Jurkat, Clone E6-1 (cell line): ENCODE measurements at places on chromosomes 13 and 19.
A peak's percentile ranks its signal among the peaks of the same experiment; 100 is the strongest.

DNA sequence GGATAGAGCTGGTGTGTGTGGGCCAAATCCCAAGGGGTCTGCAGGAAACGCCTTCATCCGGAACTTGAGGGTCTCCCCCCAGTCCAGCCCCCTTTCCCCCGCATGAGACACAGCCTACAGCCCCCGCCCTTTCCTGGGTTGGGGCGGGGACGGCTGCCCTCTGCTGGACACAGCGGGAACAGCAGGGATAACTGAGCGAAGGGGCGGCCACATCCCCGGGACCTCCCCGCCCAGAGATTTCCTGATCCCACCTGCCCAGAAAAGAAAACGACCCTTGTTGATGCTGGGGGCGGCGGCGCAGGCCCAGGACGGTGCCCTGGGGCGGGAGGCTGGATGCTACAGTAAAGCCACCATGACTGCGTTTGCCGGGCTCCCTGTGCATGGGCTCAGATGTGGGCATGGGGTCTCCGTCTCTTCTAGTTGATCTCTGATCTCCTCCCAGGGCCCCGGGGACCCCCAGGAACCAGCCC lies 14.2 kb downstream of the ONECUT3 start:
- DNase-seq: peak; percentile 23

DNA sequence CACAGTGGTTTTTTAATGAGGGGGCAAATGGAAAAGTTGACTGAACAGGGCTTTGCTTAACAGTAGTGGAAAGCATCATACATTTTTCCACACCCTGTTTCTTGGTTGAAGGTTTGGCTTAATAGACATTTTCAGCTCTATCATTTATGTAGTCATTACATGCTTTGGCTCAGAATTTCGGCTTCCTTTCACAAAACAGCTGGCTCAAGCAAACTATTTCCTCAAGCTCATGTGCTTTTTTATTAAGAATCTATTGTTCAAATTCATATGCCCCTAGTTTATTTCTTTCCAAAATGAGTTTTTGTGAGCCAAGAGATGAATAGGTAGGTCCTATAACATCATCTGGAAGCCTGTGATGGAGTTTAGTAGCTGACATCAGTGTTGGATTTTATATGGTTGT lies 113.8 kb downstream of the SLITRK6 start:
- DNase-seq: no peak

DNA sequence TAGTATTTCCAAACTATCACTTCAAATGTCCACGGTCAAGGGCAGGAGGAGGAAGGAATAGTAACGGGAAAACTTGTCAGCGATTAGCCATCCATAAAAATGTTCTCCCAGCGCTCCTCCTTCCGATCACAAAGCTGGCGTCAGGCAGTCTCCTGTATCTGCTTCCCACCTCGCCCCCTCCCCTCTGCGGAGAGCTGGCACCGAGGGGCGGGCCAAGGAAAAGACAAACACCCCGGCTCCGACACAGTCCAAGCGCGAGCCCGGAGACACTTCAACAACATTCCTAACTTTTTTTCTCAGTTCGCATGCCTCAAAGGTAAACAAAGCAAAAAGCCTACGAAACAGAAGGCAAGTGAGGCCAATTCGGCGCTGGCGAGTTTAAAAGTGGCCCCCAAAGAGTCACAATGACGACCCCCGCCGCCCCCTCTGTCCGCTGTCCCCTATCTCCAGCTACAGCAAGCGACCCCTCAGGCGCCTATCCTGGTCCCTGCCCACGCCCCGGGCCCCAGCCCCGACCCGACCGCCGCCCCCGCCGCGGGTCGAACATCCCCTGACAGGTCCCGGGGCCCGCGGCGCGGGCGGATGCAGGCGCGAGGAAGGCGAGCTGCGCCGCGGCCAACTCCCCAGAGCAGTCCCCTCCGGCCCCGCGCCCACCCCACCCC lies 736 bp downstream of the SMAD9 start:
- no peak for DNase-seq

- no peak for DNase-seq
Observed at GRCh38 chr13:45410001-45410400, 8.2 kb downstream of the SLC25A30 start.

DNA sequence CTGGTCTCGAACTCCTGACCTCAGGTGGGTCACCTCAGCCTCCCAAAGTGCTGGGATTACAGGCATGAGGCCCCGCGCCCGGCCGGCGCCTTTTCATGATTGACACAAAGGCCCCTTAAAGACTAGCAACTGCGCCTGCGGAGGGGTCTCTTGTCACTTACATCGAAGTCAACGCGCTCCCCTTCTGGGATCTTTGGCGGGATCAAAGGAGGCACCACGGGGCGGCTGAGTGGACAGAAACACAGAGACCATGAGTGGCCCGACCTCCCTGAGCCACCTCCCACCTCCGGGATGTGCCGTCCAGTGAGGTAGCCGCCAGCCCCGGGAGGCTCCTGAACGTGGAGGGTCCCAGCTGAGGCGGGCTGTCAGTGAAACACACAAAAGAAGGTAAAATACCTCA lies 7.3 kb downstream of the TNNT1 start:
- no peak for DNase-seq

GRCh38 chr19:43331435-43332010 lies 22.0 kb upstream of the CD177 start:
- no peak for DNase-seq

- DNase-seq: peak; percentile 59
Observed at GRCh38 chr19:18879579-18880373, 16.2 kb downstream of the CERS1 start.

GRCh38 chr13:93562676-93563075 lies 336.1 kb downstream of the GPC6 start:
- DNase-seq: no peak

GRCh38 chr13:19178901-19179593 lies 2.6 kb downstream of the TUBA3C start:
- DNase-seq: no peak

GRCh38 chr19:42394751-42395150 lies 4.7 kb upstream of the CNFN start:
- no peak for DNase-seq

GRCh38 chr19:3190470-3190770 lies 4.7 kb downstream of the NCLN start:
- no peak for DNase-seq

GRCh38 chr19:38004186-38004520 lies 97.1 kb downstream of the SIPA1L3 start:
- DNase-seq: no peak

DNA sequence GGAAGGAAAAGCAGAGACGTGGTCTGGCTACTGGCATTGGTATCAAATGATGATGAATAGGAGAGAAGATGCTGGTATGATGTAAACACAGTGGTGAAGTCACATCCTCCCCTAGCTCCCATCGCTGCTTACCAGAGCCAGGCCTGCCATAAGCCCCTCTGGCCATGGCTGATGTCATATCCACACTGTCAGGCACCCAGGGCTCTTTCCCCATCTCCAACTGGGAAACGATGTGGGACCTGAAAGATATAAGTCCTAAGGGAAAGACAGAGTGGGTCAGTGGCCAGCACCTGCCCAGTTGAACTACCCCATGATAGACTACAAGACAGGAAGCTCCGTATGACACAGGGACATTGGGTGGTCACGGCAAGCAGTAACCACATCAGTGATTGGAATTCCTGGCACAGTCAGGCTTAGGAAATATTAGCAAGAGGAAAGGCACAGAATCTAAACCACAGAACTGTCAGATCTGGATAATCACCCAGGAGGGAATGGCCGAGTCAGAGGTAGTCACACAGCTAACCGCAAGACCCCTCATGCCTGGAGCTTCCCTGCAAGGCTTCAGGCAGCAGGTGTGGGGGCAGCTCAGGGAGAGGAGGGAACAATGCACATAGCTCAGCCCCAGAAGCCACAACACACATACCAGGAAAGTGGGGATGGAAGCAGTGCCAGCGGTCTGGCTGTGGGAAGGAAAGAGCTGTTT lies 3.8 kb downstream of the ZNF792 start:
- DNase-seq: no peak

- no peak for DNase-seq
Observed at GRCh38 chr13:48532256-48532505, 699 bp downstream of the RCBTB2 start.

DNA sequence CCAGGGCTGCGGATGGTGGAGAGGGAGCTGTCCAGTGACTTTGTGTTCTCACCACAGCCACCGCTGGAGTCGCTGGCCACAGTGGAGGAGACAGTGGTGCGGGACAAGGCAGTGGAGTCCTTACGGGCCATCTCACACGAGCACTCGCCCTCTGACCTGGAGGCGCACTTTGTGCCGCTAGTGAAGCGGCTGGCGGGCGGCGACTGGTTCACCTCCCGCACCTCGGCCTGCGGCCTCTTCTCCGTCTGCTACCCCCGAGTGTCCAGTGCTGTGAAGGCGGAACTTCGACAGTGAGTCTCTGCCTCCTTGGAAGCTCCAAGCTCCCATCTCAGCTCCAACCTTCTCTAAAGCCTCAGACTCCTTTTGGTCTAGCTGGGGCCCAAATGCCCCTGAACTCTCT lies 21.4 kb downstream of the PPP2R1A start:
- DNase-seq: no peak

GRCh38 chr13:27406178-27406939 lies 18.1 kb upstream of the GTF3A start:
- peak; percentile 50 for DNase-seq

GRCh38 chr13:88014527-88014926 lies 343.4 kb downstream of the SLITRK5 start:
- DNase-seq: no peak

DNA sequence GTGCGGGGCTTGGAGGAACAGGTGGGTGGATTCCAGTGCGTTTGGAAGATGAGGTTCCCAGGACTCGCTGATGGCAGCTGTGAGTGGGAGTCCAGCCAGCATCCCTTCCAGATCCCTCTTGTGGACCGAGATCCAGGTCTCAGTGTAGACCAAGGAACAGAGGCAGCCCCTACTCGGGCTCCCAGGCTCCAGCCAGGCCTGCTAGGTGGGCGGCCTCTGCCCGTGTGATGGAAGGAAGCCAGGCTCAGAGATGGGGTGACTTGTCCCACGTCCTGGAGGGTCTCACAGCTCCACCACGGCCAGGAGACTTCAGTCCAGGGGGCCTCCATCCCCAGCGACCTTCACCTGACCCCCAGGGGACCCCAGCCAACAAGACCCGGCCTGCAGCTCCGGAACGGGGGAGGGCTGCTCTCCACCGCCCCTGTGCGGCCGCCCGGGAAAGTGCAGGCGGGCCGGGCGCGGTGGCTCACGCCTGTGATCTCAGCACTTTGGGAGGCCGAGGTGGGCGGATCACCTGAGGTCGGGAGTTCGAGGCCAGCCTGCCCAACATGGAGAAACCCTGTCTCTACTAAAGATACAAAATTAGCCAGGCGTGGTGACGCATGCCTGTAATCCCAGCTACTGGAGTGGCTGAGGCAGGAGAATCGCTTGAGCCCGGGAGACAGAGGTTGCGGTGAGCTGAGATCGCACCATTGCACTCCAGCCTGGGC lies 729 bp upstream of the MADCAM1 start:
- no peak for DNase-seq

- no peak for DNase-seq
Observed at GRCh38 chr19:12886651-12886968, 391 bp downstream of the KLF1 start.

- no peak for DNase-seq
Observed at GRCh38 chr19:6714749-6715555, 5.5 kb downstream of the C3 start.

DNA sequence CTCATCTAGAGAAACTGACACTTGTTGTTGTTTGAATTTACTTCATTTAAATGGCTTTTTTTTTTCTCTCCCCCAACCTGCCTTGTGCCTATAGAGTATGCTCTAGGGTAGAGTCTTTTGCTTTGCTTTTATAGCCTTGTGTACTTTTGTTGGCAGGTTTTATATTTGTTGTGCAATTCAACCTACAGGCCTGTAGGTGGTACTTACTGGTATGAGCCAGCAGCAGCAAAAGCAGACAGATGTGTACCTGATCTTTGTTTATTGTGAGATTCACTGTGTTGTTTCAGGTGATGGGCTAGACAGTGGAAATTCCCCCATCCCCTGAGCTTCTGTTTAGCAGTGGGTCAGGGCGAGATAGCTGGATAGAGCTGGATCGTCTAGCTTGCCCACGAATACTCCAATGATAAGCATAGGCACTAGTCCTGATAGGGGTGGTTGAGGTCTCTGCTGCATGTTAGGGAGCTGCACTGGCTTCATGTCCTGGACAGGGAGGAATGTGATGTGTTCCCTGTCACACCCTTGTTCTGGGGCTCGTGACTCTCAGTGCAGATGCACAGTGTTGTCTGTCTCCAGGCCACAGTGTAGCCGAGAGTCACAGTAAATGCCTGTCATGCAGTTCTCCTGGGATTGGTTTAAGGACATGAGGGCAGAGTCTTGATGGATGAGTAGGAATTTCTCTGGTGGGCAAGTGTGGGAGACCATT lies 21.3 kb downstream of the DNAJC3 start:
- no peak for DNase-seq

DNA sequence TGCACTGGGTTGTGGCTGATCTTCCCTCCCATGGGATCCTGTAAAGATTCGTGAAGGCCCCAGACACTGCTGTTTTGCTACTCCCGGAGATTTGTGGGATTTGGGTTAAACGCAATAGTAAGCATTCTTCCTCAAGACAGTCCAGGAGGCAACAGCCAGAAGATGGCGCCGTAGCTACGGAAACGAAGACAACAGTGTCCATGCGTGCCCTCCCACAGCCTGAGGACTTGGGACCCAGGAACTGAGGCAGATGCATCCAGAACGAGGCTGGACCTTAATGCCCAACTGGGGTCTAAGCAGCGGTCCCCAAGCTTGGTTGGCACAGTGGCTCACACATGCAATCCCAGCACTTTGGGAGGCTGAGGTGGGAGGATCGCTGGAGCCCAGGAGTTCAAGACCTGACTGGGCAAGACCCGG lies 57.6 kb upstream of the ZNF507 start:
- peak; percentile 6 for DNase-seq

DNA sequence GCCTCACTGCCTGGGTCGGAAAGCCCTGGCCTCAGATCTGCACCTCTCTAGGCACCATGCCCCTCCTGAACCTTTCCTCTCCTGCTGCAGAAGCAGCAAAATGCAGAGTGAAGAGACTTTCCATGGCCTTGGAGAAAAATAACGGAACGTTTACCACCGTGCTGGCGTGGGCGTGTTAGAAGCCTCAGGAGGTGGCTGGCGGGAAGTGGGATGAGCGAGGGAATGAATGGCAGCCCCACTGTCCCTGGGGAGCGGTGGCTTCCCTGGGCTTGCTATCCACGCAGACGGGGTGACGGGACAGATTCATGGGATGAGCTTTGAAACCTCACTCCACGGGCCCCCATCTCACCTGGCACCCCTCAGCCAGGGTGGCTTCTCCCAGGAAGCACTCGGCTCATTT lies 4.3 kb downstream of the TEX29 start:
- no peak for DNase-seq

GRCh38 chr19:33386361-33386858 lies 12.9 kb downstream of the CEBPG start:
- no peak for DNase-seq
